Cortex of kidney (tissue), 1 donor: ENCODE measurements at places on chromosomes 16 and 17.

- no peak for DNase-seq
Measured at GRCh38 chr16:2584729-2585650, 47.2 kb downstream of the PDPK1 start.

DNA sequence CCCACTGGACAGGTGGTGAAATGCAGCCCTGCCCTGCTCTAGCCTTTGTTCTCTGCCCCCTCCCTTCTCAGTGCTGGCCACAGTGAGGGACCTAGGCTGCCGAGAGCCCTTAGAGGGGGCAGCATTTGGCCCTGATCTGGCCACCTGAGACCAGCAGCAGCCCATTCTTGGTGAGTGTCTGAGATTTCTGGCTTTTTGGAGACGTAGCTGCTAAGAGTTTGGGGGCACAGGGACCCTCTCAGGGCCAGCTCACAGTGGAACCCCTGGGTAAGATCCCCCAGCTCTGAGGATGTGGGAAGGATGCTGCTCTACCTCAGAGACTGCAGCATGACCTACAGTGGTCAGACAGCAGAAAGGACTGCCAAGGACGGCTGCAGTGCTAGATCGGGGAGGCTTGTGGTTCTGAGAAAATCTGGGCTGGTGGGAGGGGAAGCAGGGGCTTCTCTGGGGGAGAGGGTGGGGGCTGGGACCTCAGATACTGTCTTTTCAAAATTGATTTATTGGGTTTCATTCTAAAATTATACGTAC, 13.3 kb downstream of the GRB7 start:
- DNase-seq: no peak

GRCh38 chr17:17532991-17533390, 36.8 kb upstream of the RASD1 start:
- DNase-seq: no peak

DNA sequence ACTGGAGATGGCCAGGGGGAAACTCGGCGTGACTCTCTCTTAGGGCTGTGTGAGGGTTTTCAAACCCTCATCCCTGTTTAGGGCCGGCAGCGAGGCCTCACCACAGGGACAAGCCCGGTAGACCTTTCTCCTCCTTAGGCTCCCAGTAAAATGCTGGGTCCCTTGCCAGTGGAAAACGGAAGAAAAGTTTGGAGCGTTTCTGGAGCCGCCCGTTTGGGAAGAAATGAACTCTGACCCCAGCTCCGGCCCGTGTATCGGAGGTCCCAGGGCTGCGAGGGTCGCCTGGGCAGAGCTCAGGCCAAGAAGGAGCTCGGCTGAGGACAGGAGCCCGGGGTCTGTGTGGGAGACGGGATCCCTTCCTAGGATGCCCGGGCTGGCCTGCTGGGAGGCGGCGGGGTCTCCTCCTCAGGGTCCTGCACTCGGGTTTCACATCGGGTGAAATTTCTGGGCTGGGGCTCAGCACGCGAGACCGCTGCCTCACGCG, 23.2 kb downstream of the ZNF213 start:
- DNase-seq: no peak

GRCh38 chr17:39018267-39019134, 51.3 kb upstream of the FBXO47 start:
- no peak for DNase-seq

- DNase-seq: no peak
Measured at GRCh38 chr17:14552306-14552705, 251.4 kb downstream of the HS3ST3B1 start.

- no peak for DNase-seq
Measured at GRCh38 chr16:54446639-54447038, 160.1 kb upstream of the IRX3 start.

- no peak for DNase-seq
Measured at GRCh38 chr17:72030067-72030899, 90.5 kb upstream of the SOX9 start.

GRCh38 chr17:13888056-13888609, 181.2 kb upstream of the COX10 start:
- DNase-seq: no peak

DNA sequence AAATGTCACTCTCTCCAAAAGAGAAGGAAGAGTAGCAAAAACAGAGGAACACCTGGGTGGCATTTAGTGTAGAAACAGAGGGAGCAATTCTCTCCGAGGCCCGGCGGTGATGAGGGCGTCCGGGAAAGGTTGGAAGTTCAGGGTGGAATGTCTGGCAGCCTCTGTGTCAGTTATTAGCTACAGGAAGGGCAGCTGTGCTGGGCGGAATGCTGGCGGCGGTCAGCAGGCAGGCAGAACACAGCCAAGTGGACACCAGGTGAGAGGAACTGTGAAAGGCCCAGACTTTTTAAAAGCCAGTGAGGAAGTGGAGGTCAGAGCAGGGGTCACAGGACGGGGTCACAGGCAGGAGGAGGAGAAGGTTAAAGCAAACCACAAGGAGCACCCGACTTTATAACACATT, 238.1 kb downstream of the NTN1 start:
- no peak for DNase-seq

DNA sequence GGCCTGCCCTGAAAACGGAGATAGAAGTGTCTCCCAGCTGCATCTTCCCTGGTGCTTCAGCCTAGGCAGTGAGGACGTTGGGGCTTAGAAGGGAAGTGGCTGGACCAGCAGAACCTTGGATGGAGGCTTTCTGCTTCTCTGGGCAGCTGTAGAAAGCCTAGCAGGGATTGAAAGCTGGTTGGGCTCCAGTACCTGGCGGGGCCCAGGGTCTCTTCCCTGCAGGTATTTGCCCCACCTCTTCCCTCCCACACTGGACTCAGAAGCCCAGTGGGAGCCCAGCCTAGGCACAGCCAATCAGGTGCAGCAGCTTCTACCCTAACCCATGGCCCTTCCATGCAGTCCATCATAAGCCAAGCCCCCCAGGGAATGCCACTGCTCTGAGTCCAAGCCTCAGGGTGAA, 190.3 kb upstream of the IRX6 start:
- no peak for DNase-seq

GRCh38 chr17:66021757-66022156, 170.2 kb downstream of the CEP112 start:
- no peak for DNase-seq

DNA sequence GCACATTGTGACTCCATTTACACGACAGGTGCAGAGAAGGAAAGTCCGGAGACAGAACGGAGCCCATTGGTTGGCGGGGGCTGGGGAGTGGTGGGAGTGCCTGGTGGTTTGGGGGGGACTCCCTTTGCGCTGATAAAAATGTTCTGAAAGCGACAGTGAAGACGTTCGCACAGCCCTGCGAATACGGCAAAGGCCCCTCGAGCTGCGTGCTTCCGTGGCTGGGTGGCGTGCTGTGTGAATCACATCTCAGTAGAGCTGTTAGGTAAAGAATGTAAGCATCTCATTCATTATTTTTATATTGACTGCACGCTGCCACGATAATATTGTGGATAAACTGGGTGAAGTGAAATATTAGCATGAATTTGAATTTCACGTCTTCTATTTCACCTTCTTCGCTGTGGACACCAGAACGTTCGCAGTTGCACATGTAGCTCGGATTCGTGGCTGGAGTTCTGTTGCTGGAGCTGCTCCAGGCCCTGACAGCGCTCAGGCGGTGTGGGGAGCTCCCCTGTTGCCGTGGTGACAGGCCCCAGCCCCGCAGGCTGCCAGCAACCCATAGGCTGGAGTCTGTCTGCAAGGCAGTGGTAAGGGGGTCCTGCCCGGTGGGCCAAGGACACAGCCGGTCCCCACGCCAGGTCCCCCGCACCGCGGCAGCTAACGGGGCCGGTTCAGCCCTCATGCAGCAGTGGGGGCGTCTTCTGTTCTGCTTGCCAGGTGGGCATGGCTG, 44.6 kb downstream of the SOX8 start:
- no peak for DNase-seq

DNA sequence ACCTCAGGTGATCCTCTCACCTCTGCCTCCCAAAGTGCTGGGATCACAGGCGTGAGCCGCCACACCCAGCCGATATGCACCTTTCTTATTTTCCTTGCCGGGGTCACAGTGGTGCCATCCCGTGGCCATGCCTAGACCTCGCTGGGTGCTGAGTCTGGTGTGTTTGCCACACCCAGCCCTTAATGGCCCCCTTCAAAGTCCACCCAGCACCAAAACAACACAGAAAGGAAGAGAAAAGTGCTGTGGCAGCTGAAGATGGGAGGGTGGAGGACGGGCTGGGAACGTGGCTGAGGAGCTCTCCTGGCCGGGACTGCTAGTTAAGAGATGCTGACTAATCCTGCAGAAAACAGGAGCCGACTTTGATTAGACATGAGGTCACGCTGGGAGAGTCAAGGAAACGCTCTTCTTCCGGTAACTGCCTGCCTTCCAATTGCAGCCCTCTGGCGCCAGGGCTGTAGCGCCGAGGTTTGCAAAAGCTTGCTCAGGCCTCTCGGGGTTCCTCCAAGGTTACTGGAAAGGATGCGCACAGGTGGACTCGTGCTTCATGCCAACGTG, 10.9 kb downstream of the SLC43A2 start:
- DNase-seq: no peak

DNA sequence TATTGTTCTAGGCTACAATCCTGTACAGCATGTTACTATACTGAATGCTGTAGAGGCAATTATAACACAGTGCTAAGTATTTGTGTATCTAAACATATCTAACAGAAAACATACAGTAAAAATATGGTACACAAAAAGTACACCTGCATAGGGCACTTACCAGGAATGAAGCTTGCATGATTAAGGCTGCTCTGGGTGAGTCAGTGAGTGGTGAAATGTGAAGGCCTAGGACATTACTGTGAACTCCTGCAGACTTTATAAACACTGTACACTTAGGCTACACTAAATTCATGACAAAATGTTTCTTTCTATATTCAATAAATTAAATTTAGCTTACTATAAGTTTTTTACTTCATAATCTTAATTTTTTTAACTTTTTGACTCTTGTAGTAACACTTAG, 37.1 kb downstream of the AMFR start:
- DNase-seq: no peak

DNA sequence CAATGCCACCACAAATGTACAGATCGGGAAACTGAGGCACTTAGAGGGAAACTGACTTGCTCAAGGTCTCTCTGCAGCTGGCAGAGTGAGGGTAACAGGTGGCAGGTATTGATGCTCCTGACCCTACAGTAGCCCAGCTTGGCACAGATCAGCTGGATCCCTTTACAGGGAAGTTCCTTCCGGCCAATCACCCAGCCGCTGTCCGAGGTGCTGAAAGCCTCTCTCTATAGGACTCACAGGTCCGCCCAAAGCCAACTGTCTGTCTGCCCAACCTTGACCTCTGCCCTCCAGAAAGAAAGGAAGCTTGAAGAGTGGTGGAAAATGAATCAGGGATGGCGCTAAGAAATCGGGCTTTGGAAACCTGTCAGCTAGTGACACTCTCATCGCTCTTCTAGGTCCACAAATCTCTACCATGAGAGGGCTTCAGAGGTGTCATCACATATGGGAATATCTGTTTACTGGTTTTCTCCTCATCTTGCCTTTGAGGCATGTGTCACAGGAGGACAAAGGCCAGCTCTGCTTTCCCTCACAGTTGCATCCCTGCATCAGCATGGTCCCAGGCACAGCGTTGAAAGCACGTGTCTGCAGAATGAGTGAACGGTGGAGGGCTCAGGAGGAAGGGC, 246.2 kb downstream of the KATNIP start:
- DNase-seq: no peak
